ENCODE measurements at places on chromosomes 3 and 15.
A peak's percentile ranks its signal among the peaks of the same experiment; 100 is the strongest.

DNA sequence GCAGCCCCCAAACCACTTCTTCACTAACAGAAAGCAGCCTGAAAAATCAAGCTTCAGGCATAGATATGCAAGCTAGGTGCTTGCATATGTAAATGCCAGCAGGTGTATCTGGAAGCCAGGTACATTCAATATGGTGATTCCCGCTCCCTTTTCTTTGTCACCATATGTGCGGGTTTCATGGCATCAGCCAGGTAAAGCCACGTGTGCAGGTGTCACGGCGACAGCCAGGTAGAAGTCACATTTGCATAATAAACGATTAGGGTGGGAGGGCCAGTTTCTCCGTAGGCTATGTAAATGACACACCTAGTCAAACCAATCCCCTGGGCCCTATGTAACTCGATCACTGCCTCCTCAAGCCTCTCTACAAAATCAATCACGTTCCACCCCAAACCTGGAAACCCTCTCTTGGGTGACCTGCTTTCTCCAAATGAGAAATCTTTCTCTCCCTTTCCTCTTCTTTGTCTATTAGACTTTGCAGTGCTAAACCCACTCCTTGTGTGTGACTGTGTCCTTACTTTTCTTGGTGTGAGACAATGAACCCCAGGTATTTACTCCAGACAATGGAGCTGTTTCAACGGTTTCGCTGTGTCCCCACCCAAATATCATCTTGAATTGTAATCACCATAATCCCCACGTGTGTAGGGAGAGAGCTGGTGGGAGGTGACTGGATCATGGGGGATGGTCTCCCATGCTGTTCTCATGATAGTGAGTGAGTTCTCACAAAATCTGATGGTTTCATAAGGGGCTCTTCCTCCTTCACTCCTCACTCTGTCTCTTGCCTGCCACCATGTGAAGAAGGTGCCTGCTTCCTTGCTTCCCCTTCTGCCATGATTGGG, 44.6 kb downstream of the ONECUT1 start:
- no peak for DNase-seq

GRCh38 chr3:107241217-107241616, 136.0 kb upstream of the CCDC54 start:
- peak; percentile 53 for DNase-seq

GRCh38 chr3:160185751-160186150, 39.5 kb upstream of the C3orf80 start:
- DNase-seq, result no peak

- no peak for DNase-seq
Observed at GRCh38 chr3:167983583-167983982, 112.1 kb downstream of the GOLIM4 start.

GRCh38 chr3:46076606-46077005, 49.3 kb upstream of the XCR1 start:
- DNase-seq, result no peak

DNA sequence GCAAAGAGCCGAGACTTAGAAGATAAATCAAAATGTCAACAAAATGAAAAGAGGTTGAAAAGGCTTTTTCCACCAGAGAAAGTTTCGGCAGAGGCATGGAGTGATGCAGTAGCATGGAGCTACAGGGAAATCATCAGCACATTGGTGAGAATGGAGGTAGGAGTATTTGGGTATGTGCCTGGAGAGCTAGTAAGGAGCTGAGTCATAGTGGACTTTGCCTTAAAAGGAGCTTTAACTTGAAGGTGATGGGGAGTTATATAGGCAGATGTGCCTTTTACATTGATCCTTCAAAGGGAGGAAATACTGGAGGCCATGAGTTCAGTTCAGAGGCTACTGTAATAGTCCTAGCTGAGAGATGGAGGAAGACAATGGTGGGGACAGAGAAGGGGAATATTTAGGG, 44.3 kb downstream of the IL5RA start:
- DNase-seq, result peak; percentile 52

DNA sequence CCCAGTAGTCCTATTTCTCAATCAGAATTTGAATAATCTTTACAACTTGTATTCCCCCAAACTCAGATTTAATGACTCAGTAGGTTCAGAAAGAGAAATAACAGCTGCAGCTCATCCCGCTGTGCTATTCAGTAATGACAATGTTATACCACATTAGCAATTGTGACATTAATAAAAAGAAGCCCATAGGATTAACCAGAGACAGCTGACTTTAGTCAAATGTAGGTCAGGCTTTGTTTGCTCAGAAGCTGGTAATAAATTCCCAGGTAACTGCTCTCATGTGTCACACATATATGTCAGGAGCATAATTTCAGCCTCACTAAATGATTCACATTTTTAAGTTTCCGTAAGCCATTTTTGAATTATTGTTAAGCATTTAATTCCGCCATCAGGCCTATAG, 222.0 kb upstream of the UBE2E2 start:
- no peak for DNase-seq

- DNase-seq, result no peak
Observed at GRCh38 chr15:101479342-101479845, 10.1 kb downstream of the PCSK6 start.

- peak; percentile 31 for DNase-seq
Observed at GRCh38 chr3:189267981-189268613, 96.3 kb downstream of the TPRG1 start.

DNA sequence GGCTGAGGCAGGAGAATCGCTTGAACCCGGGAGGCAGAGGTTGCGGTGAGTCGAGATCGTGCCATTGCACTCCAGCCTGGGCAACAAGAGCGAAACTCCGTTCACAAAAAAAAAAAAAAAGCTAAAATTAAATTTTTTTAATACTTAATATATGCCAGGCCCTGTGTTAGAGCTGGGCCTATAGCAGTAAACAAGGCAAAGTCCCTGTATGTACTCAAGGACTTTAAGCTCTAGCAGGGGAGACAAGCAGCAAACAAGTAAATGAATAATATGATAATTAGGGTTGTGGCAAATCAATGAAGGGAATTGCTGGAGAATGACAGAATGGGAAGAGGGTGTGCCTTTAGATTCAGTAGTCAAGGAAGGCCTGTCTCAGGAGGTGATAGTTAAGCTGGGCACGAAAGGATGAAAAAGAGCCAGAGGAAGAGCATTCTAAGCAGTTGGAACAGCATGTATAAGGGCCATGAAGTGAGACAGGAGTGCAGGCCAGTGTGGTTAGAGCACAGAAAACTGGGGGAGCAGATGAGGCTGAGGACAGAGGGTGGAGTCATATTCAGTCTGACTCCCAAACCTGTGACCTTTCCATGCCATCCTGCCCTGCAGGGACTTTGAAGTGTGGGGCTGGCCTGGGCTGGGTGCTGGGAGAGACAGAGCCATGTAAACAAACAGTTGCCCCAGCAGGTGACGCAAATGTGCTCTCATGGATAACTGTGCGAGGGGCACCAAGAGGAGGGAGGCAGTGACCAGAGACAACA, 6.6 kb upstream of the RAF1 start:
- DNase-seq, result no peak

DNA sequence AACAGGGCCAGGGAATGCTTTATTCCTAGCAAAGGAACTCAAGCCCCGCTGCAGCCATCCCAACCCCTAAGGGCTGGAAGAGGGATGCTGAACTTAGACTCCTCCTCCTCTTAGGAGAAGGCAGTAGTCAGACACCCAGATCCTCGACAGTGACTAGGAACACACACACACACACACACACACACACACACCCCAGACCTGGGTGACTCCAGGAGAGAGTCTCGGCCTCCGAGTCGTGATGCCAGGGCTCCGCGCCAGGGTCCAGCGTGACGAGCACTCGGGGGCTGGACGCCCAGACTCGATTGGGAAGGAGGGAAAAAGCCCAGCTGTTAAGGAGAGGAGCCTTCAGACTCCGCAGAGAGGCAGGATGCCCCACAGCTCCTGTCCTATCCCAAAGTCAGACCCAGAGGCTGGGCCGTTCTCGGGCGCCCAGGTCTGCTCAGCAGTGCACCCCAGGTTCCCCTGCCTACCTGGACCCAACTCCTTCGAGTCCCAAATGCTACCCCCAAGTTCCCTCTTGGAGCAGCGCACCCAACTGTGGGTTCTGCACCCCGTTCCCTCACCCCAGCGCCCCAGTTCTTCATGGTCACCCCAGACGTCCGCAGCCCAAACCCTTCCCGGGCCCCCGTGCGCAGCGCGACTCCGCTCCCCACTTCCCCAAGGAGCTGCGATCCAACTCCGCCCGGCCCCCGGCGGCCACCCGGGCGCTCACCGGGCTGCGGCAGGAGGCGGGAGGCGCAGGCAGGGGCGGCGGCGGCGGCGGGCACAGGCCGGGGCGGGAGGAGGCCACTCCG, 421 bp downstream of the BMF start:
- DNase-seq, result peak; percentile 75

- peak; percentile 11 for DNase-seq
Observed at GRCh38 chr3:148319161-148319915, 378.4 kb upstream of the AGTR1 start.

DNA sequence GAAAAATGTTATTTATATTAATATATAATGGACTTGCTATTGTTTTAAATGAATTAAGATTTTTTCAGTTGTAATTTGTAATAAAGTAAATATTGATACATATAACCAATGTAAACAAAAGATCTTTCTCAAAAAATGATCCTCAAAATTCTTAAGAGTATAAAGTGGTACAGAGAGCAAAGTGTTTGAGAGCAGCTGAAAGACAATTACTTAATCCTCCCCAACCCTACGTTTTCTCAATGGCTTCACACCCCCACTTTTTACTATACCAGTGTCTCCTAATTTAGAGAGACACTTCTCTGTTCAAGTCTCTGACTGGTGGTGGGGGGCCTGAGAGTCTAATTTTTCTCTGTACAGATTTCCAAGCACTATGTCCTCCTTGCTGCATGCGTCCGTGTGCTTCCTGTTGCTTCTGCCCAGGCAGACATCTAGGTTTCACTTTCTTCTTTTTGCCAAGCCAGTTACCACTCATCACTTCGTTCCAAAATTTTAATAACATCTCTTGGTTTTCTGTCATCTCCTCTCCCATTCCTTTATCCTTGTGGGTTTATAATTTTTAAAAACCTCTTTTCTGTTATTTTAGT, 276.3 kb upstream of the DNAJC19 start:
- DNase-seq, result no peak

GRCh38 chr3:81308306-81308705, 453.1 kb downstream of the GBE1 start:
- DNase-seq, result no peak

- DNase-seq, result no peak
Observed at GRCh38 chr15:68365140-68365745, 66.7 kb downstream of the ITGA11 start.

- DNase-seq, result no peak
Observed at GRCh38 chr3:141388823-141389621, 20.7 kb downstream of the ZBTB38 start.

- no peak for DNase-seq
Observed at GRCh38 chr15:28875461-28876000, 10.2 kb upstream of the APBA2 start.

- DNase-seq, result peak; percentile 89
Observed at GRCh38 chr3:106333911-106334618, 465.3 kb upstream of the CBLB start.

DNA sequence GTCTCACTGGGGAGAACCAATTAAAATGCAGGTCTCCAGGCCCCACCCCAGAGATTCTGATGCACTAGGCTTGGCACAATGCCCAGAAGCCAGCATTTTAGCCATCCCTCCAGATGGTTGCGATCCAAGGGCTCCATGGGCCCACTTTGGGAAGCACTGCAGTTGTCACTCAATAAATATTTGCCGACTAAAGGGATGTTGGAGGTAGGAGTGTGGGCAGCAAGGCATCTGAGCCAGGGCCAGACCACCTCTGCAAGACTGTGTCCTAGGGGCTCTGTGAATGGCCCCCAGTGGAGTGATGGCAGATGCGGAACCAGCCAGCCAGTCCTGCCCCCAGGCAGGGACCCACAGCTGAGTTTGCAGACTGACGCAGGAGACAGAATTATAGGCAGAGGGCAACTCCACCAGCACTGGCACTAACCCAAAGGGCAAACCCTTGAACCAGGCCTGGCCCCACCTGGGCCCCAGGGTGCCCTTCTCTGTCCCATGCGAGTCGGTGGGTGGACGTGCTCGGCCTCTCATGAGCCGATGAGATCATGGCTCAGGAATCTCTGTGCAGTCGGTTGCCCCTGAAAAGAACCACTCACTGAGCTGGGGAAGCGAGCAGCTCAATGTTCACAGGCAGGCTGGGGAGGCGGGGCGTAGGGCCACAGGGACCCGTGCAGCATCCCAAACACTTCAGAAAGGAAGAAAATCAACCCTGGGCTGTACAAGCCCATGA, 49.7 kb downstream of the SEMA5B start:
- peak; percentile 97 for DNase-seq

GRCh38 chr15:58459560-58459959, 27.8 kb downstream of the LIPC start:
- no peak for DNase-seq

GRCh38 chr3:94101860-94102259, 39.0 kb downstream of the NSUN3 start:
- DNase-seq, result no peak

- DNase-seq, result peak; percentile 86
Observed at GRCh38 chr3:24254649-24255048, 240.0 kb downstream of the THRB start.

DNA sequence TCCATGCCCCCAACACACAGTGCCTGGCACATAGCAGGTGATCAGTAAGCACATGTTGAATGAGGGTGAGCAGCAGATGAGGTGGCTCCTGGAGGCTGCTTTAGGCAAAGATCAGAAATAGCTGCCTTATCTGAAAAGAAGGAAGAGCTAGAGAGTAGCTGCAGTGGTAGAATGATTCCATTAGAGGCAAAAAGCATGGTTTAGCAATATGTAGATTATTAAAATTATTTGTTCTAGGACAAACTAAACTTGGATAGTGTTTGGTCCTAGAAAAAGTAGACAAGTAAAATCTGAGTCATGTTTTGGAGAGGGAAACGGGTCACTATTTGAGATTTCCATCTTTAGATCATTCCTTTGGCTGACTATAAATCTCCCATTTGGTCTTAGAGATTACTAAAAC, 32.1 kb downstream of the KIF7 start:
- DNase-seq, result no peak

- peak; percentile 41 for DNase-seq
Observed at GRCh38 chr3:159855599-159856346, 132.9 kb upstream of the IL12A start.

DNA sequence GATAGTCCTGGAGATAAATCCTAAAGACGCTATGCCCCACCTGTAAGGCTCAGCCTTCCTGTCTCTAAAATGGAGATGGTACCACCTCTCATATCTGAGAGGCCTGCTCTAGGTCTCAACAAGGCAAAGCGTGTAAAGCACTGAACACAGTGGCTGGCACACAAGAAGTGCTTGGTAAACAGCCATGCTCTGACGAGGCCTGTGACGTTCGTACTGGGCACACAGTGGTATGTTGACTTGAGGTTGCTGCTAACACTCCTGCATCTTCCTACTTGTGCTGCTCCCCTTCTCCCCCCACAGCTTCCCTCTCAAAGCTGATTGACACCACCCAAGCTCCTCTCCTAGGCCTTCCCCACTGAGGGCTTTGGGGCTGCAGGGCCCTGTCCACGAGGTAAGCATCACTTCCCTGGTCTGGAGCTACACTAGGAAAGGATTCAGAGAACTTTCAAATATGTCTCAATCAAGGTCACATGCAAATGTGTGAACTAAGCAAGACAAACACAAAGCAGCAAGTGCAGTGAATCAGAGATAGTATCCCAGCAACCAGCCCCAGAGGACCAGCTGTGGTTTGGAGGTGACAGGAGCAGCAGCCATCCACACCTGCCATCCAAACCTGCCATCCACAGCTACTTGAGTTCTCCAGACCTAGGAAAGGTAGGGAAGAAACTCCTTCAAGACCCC, 177.5 kb downstream of the STT3B start:
- DNase-seq, result no peak

- DNase-seq, result no peak
Observed at GRCh38 chr3:139342054-139342453, 1.8 kb upstream of the MRPS22 start.
